ENCODE measurements at places on chromosomes 1 and 21.

GRCh38 chr1:43482215-43482614, 28.5 kb upstream of the HYI start:
- DNase-seq = no peak

- no peak for DNase-seq
Observed at GRCh38 chr1:60102267-60103061, 28.9 kb upstream of the C1orf87 start.

DNA sequence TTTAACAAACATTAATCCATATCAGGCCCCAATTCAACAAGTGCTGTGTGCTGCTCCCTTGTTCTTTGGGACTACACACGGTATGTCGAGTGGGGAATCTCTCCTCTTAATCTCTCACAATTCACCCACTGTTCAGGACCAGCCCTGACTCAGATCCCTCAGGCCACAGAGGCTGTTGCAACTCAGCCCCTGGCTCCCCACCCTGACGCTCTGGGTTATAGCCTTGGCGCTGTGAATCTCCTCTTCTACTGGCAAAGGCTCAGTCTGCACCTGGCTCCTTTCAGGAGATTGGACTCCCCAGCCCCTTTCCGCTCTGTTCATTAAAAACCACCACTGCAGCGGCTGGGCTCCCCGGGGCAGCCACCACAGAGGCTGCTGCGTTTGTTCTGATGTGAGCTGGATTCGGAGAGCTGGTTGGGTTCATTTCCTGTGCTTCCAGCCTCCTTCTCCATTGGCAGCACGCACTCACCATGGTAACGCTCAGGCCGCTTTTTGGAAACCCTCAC, 13.0 kb downstream of the CAPN8 start:
- no peak for DNase-seq

- DNase-seq = peak; percentile 84
Observed at GRCh38 chr1:200628223-200628881, 7.8 kb upstream of the KIF14 start.

DNA sequence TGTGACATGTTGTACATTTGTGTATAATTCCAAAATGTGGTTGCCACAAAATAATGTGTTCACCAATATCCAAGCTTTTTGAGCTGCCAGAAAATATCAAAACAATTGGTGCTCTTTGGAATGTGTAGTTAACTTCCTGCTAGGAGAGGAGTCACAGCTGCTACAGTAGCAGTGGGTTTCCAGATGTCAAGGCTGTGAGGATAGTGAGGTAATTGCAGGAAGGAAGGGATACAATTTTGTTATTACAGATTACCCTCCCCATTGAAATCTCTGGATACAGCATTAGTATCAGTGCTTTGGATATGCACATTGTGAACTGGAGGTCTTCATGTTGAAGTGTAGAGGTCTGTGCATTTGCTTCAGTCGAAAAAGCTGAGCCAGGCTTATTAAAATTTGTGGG, 253.2 kb downstream of the PTPRC start:
- no peak for DNase-seq

DNA sequence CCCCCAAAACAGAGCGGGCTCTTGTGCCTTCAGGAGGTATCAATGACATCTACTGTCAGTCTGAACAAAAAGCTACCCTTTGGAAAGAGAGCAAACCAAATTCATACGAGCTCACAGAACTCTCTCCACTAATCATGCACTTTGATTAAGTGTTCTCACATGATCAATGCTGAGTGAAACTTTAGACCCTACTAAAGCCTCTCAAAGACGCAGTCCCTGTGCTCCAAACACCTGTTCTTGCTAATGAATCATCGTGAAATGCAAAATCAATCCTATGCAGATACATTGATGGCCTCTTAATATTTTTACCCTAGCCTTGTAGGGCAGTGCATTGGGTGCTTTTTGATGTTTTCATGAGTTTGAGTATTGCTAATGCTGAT, 113.4 kb downstream of the ZBTB18 start:
- no peak for DNase-seq

- DNase-seq = no peak
Observed at GRCh38 chr1:108871050-108871724, 5.6 kb upstream of the GPSM2 start.

DNA sequence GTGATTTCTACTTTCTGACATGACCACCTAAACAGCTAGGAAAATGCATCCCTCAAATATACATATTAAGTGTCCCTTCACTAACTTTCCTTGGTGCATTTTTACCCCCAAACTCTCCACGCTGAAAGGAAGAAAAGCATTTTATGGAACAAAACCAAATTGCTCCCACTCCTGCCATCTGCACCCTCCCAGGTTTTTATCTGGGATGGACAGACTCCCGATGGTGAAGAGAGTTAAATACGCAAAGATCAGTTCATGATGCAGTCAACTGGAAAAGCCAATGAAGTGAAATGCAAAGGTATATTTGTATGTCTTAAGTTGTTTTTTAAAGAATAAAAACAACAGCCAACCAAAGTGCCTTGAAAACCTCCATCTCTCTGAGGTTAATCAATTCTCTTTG, 2.7 kb downstream of the DSTYK start:
- no peak for DNase-seq

DNA sequence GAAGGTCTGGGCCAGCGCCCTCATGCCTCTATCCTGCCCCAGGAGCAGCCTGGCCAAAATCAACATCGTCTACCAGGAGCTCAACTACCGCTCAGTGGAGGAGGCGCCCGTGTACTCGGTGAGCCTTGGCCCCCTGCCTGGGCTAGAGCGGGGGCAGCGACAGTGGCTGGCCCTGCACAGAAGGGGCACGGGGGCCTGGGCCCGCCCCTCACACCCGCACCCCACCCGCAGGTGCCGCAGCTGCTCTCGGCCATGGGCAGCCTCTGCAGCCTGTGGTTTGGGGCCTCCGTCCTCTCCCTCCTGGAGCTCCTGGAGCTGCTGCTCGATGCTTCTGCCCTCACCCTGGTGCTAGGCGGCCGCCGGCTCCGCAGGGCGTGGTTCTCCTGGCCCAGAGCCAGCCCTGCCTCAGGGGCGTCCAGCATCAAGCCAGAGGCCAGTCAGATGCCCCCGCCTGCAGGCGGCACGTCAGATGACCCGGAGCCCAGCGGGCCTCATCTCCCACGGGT, 10.8 kb downstream of the SCNN1D start:
- no peak for DNase-seq

DNA sequence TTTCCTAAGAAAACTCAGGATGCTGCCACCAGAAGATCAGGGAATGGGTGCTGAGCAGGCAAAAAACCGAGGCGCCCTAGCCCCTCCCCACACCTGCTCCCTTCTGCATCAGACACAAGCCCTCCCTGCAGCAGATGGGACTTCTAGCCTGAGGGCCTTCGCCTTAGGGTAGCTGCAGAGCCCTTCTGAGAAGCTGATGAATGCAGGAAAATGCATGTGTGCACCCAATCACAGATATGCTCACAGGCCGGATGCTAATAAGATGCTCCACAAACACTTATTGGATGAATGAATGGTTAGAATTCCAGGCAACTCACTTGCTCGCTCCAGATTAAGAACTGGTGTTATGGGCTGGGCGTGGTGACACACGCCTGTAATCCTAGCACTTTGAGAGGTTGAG, 6.8 kb upstream of the C1orf210 start:
- no peak for DNase-seq

- no peak for DNase-seq
Observed at GRCh38 chr1:178772952-178773351, 47.9 kb downstream of the RALGPS2 start.

DNA sequence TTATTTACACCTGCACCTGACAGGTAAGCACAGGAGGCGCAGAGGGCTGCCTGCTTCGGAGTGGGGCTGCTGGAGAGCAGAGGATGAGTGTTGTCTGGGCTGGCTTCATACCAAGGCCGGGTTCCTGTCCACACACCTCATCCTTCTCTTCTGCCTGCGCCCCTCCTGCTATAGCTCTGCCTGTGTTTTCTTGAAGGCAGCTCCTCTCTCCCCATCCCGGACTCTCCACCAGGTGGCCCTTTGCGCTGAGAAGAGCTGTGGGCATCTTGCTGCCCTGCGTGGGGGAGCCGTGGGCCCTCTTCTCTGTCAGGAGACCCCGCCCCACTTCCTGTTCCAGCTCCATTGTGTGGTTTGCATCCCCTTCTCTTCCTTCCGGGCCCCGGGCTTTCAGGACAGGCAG, 35.0 kb downstream of the ARHGEF10L start:
- no peak for DNase-seq

GRCh38 chr1:16143566-16144324, 12.1 kb downstream of the EPHA2 start:
- no peak for DNase-seq

DNA sequence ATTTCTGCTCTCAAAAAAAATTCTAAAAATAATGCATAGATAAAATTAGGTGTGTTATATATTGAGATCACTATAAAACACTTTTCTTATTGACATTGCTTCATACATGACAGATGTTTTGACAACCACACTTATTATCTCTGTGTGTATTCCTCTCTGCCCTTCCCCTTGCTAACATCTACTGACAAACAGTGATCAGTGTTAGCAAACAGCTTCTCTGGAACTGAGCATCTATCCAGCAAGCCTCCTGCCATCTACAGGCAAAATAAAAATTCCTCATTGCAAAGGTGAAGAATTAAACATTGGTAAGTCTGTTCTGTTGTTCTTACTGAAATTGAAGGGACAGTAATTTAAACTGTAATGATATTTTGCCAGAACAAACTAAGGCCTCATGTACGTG, 2153.9 kb downstream of the NCAM2 start:
- DNase-seq = no peak

DNA sequence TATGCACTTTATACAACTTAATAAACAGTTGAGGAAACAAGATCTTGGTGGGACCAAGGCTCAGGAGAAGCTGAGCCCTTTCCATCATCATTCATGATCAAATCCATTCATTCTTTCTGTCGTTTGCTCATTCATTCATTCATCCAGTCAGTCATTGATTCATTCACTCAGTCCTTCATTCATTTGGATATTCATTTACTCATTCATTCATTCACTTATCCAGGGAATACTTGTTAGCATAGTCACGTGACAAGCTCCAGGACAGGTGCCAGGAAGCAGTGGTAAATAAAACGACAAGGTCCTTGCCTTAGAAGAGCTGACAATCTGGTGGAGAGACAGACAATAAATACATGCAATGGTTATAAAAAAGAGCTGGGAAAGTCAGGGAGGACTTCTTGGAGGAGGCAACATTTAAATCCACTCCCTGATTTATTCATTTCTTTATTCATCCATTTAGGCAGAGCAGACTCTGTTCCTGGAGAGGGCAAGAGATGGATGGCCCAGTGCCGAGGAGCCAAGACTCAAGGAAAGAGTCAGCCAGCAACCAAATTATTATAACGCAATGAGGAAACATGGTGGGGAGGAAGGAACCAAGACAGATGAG, 74.1 kb upstream of the CASZ1 start:
- no peak for DNase-seq
